ENCODE measurements at places on chromosomes 12 and 14. TPM values are rescaled to one million over a fixed set of nuclear protein-coding genes. Genes with fewer than 3 reads are reported as not detected.

- no peak for DNase-seq
Measured at GRCh38 chr12:2228535-2228934, 175.7 kb downstream of the CACNA1C start.

- DNase-seq, result no peak
Measured at GRCh38 chr14:94460631-94461416, 8.2 kb upstream of the SERPINA11 start.

GRCh38 chr12:49909826-49910225 is 6.1 kb upstream of the FAIM2 start:
- DNase-seq, result no peak

DNA sequence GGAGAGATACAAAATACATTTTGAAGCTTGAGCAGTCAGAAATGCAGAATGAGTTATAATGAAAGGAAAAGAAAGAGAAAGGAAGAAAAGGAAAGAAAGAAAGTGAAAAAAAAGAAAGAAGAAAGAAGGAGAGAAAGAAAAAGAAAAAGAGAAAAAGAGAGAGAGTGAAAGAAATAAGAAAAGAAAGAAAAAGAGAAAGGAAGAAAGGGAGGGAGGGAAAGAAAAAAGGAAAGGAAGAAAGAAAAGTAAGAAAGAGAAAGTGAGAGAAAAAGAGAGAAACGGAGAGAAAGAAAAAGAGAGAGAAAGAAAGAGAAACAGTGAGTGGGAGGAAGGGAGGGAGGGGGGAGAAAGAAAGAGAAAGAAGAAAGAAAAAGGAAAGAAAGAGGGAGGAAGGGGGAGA is 549.9 kb downstream of the GALC start:
- no peak for DNase-seq

DNA sequence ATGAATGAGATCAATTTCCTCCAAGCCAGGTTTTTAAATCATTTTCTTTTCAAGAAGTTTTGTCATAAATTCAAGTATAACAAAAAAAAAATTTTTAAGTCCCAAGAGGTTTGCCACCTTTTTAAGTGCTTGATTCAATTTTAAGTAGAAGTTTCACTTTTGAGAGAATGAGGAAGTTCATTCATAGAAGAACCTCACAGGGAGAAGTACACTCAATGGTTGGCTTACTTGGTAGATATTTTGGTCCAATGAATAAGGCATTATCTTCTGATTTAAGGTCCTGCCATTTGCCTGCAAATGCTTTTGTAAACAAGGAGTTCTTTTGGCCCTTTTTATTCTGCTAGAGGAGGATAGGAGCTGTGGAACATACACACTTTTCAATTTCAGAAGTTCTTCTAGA is 96.7 kb upstream of the NOVA1 start:
- DNase-seq, result no peak

GRCh38 chr14:101559624-101560533 is 1.4 kb upstream of the DIO3 start:
- no peak for DNase-seq

DNA sequence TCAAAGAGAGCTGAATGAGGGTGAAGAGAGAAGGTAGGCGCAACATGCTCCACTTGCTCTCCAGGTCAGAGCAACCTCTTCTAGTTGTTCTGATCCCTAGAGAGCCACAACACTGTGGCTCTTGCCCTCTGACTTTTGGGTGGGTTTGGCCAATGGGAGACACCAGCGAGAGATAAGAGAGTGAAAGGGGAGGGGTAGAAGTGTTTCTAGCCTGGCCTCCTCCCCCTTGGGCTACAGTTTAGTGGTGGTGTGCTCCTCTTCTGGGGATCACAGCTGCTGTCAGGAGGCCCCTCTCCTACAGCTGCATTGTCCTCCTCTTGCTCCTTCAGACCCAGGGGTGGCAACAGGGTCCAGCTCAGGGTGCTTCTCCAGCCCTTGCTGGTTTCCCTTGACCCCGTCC is 454.8 kb downstream of the FUT8 start:
- no peak for DNase-seq

- DNase-seq, result no peak
Measured at GRCh38 chr14:35335388-35336092, 43.4 kb downstream of the PSMA6 start.

DNA sequence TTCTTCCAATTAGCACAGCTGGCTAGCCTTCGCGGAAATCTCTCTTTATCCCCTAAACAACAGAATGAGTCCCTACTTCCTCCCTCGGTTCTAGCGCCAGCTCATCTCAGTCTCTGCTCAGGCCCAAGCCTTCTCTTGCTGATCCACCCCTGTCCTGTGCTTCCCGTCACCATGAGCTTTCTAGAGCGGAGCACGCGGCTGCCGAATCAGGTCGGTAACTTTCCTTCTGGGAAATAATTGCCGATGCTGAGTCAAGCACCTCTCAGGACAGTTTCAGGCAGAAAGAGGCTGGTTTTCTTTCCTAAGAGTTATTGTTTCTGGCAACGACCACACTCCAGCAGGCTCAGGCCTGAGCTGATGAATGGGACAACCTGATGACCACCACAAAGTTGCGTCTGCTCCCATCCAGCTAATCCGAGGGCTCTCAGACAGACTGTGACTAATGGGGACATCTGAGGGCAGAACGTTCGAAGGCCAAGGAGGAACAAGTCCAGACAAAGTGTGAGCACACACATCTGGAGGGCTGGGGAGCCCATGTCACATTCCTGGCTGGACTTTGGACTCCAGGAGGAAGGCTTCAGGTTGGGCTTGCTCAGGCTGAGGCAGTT is 13.6 kb upstream of the GPR68 start:
- DNase-seq, result no peak

- no peak for DNase-seq
Measured at GRCh38 chr12:79737875-79738718, 47.3 kb upstream of the PAWR start.

GRCh38 chr14:54025661-54026060 is 69.0 kb upstream of the BMP4 start:
- DNase-seq, result no peak

- no peak for DNase-seq
Measured at GRCh38 chr14:92785667-92786426, 8.3 kb upstream of the GOLGA5 start.

DNA sequence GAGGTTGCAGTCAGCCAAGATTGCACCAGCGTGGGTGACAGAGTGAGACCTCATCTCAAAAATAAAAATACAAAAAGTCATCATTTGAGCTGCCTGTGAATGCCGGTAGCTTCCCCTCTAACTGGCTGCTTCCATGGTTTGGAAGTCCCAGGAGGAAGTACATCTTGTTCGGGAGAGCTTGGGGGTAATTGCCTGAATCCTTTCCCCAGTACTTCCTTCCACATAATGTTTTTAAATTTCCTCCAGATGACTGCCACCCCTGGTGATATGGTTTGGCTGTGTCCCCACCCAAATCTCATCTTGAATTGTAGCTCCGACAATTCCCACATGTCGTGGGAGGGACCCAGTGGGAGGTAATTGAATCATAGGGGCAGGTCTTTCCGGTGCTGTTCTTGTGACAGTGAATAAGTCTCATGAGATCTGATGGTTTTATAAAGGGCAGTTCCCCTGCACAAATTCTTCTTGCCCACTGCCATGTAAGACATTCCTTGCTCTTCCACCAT is 87.2 kb downstream of the SPRING1 start:
- no peak for DNase-seq

GRCh38 chr14:104697892-104698583 is 8.6 kb downstream of the INF2 start:
- no peak for DNase-seq

CPM gene
- total RNA-seq, result 0.81 TPM

TSPAN8 gene
- total RNA-seq, result not detected

ACSM4 gene
- total RNA-seq, result not detected

KRT72 gene
- total RNA-seq, result 11.6 TPM

RASSF9 gene
- total RNA-seq, result not detected

MYO1H gene
- not detected for total RNA-seq

MDM2 gene
- 85.1 TPM for total RNA-seq

PLA2G1B gene
- total RNA-seq, result not detected

SETD3 gene
- 56.8 TPM for total RNA-seq

RIMKLB gene
- 33.1 TPM for total RNA-seq

RHOJ gene
- total RNA-seq, result not detected

JAG2 gene
- total RNA-seq, result 0.47 TPM
